Transverse colon (tissue), 4 donors: ENCODE measurements at places on chromosomes 11 and 22.
A peak's percentile ranks its signal among the peaks of the same experiment; 100 is the strongest.

GRCh38 chr11:101477926-101478325 lies 105.9 kb downstream of the TRPC6 start:
- no peak for DNase-seq

DNA sequence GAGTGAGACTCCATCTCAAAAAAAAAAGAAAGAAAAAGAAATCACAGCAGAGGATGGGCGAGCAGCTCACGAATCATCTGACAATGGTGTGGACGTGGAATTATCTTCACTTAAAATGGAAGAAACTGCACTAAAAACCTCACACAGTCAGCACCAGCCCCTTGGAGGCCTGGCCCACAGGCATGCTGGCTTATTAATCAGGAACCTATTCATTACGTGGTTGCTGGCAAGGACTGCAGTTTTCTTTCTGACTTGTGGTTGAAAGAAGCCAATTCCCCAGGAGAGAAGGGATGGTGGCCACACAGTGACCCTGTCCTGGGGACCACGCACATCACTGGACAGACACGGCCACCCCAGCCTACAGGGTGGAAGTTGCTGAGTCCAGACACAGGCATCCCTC lies 401.1 kb downstream of the CTTN start:
- DNase-seq: no peak

DNA sequence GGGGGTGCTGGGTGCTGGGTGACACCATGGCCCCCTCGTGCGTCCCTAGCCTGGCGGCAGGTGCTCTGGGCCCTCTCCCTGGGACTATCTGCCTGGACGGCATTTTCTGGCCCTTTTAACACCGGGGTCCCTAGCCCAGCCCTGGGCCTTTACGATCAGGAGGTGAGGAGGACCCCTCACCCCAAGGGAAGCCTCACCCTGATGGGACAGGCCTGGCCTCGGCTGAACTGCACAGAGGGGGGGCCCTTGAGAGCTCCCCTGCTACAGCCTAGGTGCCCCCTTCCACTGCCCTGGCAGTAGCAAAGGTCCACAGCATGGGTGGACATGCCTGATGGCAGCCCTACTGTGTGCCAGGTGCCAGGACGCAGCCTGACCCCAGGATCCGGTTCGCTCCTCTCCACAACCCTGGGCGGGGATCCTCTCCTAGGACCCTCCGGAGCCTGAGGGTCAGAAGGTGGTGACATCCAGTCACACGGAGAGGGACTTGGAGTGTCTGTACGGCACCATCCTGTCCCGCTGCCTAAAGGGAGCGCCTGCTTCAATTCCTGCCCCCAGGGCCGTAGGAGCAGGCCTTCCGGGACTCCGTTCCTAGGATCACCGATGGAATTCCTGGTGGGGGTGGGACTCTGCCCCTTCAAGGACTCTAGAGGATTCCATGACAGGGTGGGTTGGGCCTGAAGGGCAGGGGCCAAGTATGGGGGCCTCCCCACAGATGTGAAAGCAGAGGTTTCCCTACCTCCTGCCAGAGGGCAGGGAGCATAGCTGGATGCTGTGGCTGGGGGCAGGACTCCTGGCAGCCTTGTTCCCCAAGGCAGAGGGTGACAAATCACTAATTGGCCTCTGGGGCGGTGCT lies 33.0 kb upstream of the TH start:
- DNase-seq: peak; percentile 10

GRCh38 chr11:38130514-38130913 lies 1532.5 kb upstream of the RAG2 start:
- no peak for DNase-seq

DNA sequence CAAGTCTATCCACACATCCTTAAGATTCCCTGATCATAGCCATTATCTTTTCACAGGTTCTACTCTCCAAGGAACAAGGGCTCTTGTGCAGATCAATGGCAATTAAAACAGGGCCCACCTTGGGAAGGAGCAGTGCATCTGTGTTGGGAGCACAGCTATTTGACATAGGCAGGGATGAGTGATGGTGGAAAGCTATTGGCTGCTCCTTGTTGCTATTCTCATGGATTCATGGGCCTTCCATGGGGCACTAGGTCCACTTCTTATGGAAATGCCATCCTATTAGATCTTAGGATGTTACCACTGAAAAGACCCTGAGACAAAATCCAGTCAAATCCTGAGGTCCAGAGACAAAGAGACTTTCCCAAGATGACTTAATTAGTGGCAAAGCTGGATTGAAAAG lies 148.6 kb upstream of the MTNR1B start:
- no peak for DNase-seq

GRCh38 chr11:58059007-58059350 lies 28.2 kb downstream of the OR6Q1 start:
- no peak for DNase-seq

DNA sequence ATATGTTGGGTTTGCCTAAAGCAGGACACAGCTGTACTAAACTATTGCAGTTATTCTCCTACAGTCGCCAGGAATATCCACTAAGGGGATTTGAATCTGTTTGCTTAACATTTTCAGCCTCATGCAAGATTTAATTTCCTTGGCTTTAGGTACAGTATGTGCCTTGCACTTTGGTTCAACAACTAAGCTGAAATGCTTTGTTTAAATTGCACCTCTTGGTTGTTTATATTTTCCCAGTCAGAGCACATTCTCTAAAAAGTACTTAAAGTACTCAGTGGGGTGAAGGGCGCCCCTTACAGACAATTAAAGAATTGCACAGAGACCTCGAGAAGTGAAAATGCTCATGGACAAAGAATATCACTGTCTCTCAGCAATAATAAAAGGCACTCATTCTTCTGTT lies 107.8 kb upstream of the MTNR1B start:
- no peak for DNase-seq

DNA sequence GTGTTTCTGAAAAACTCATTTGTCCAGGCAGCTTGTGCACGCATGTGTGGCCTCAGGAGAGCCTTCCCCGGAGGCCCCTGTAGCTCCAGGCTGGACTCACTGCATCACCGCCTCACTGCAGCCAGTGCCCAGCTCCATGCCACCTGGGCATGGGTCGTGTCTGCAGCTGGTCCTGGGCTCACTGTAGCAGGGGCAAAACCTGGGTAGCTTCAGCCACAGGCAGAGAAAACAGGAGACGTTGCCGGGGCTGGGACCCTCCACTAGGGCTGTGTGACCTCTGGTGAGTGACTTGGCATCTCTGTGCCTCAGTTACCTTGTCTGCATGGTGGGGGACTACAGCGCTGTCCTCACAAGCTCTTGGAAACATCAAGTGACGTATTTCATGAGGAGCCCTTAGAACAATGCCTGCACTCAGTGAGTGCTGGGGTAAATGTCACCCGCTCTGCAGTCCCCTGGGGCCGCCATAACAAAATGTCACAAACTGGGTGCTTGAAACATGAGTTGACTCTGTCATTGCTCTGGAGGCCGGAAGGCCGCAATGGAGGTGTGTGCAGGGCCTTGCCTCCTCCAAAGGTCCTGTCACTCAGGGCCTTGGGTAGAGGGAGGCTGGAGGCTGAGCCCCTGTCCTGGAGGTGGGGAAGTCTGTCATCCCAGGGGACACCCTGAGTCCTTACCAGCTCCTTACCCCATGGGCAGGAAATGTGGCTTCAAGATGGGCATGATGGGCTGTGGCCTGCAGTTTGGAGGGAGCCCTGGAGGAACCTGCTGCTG lies 488.7 kb downstream of the TBC1D22A start:
- no peak for DNase-seq

DNA sequence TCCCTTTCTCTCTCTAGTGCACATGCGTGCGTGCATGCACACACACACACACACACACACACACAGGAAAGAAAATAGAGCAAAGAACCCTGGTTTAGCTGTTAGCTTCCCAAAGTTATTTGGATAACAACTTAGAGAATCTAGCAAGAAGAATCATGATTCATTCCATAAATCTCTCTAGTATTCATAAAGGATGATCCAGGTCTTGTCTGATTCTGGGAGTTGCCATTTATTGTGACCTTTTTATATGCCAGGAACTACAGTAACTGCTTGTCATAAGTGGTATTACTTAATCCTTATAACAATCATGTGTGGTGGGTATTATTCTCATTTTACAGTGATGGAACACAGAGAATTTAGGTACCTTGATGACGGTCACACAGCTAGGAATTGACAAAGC lies 141.5 kb upstream of the MTMR2 start:
- no peak for DNase-seq

- no peak for DNase-seq
Measured at GRCh38 chr11:78034623-78035022, 11.5 kb upstream of the KCTD14 start.

- no peak for DNase-seq
Measured at GRCh38 chr11:60857378-60858232, 1.9 kb upstream of the PTGDR2 start.

DNA sequence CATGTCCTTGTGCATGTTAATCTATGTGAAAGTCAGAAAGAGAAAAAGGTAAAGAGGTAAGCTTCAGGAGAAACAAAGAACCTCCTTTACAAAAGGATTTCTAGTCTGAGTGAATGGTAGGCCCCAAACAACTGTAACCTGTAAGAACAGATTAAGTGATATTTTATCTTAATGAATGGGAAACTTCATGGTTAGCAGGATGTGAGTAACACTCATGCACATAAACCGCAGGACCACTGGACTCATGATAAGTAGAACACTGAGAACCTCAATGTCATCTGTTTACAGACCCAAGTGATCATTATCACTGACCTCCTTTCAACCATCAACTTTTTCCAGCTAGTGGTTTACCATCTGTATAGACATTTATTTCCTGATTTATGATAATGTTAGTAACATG lies 19.9 kb downstream of the OR8G5 start:
- DNase-seq: no peak

GRCh38 chr22:29877620-29878019 lies 5.4 kb upstream of the MTMR3 start:
- no peak for DNase-seq

DNA sequence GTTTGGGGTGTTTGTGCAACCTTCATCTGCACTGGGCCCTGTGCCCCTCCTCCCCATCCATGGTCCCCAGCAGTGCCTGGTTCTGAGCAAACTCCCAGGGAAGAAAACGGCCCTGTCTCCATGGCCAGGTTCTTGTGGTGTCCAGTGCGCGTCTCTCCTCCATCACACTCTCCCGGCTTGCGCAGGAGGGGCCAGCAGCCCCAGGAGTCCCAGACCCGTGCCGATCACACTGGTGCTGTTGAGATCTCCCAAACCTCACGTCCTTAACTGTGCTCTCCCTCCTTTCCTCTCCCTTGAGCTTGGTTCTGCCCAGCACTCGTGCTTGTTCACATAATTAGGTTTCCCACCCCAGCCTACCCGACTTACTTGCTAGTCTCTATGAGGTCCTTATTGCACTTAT lies 10.9 kb upstream of the GRK2 start:
- DNase-seq: no peak

DNA sequence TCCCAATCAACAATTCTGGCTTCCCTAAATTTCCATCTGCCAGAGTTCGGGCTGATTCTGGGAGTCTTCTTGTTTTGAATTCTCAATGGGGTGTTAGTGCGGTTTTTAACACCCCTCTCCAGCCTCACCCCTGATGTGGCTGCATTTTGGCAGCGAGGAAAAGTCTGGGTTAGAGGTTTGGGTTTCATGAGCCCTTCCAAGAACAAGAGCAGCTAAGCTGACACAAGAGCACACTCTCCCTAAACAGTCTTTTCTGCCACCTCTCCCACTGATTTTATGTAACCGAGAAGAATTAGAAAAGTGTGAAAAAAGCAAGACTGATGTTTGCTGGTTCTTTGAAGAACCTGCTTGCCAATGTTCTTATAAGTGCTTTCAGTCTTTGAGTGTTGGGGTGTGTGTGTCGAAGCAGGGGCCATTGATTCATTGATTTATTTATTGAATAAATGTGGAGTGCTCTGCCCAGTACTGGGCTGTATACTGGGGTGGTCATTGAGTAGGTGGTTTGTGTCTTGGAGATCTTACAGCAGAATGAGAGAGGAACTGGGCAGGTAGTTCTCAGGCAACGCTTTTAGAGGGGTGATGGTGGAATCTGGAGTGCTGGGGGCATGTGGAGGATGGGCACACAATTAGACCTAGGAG lies 101.5 kb downstream of the TRAF6 start:
- DNase-seq: no peak

GRCh38 chr11:66728038-66728692 lies 851 bp downstream of the SPTBN2 start:
- DNase-seq: peak; percentile 16

DNA sequence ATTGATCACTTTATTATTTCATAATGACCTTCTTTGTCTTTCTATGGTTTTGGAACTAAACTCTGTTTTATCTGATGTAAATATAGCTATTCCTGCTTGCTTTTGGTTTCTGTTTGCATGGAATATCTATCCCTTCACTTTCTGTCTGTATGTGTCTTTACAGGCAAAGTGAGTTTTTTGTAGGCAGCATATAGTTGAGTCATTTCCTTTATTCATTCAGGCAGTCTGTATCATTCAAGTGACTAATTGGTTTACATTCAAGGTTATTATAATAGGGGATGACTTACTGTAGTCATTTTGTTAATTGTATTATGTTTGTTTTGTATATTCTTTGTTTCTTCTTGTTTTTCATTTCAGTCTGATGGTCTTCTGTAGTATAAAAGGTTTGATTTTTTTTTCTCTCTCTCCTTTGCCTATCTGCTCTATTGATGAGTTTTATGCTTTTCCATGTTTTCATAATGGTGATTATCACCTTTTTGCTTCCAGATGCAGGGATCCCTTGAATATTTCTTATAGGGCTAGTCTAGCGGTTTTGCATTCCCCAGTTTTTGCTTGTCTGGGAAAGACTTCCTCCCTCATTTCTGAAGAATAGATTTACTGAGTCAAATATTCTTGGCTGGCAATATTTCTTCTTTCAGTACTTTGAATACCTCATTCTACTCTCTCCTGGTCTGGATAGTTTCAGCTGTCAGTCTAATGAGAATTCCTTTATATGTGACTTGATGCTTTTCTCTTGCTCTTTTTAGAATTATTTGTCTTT lies 50.4 kb downstream of the GDPD4 start:
- DNase-seq: no peak

GRCh38 chr11:29629286-29629685 lies 387.5 kb downstream of the KCNA4 start:
- DNase-seq: no peak

DNA sequence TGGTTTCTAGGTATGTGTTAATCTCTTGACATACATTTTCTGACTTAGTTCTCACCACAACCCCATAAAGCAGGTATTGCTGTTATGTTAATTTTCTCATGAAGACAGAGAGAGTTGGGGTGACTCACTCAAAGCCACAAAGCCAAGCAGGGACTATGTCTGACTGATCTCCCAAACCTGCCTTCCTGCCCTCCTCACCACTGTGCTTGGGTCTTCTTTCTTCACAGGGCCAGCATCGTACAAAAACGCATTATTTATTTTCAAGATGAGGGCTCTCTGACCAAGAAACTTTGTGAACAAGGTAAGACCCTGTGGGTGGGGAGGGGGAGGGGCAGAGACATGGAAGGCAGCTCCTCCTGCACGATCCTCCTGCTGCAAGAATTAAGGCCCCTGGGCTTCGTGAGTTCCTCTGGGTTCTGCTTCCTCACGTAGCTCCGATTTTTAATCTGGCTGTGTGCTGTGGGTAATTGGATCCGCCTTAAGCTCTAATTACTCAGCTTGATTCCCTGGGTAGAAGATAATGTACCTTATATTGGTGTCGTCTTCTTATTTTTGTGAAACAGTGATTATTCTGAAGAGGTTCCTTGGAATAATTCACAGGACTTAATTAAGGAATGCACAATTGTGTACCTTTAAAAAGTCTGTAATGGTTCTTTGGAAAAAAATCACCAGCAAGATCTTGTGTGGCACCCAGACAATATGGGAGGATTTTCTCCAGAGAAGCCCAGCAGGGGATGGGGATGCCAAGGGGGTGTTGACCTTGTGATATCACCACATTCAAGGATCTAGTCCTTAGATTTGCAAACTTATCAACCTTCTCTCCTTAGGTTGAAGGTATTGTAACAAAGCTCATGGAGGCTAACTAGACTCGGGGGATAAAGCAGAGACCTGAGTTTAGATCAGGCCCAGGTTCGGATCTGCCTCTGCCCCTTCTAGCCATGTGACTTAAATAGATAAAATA lies 112.9 kb downstream of the SPON1 start:
- no peak for DNase-seq
